ENCODE measurements at places on chromosomes 5 and 9.

GRCh38 chr5:136814619-136815378 is 449.5 kb upstream of the TRPC7 start:
- no peak for DNase-seq

GRCh38 chr9:125505988-125506438 is 201.0 kb downstream of the MAPKAP1 start:
- no peak for DNase-seq

- DNase-seq = no peak
These were observed 515.1 kb downstream of the DMAC1 start for GRCh38 chr9:7284517-7284916.

- DNase-seq = no peak
These were observed 82.0 kb upstream of the FSTL4 start for GRCh38 chr5:133694181-133694831.

- no peak for DNase-seq
These were observed 49.9 kb upstream of the GAS1 start for GRCh38 chr9:86997156-86997555.

DNA sequence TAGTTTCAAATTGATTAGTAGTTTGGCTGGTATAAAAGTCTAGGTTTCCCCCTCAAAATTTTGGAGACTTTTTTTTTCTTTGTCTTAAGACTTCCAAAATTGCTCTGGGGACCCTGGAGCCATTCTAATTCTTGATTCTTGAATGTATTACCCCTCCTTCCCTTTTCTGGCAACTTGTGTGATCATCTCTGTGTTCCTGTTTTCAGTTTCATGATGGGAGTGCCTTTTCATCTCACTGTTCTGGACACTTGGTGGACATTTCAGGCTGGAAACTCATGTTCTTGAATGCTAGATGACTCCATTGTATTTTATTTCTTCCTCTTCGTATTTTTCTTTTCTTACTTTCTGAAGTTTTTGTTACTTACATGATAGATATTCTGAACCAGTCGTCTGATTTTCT is 57.3 kb upstream of the LRRC70 start:
- DNase-seq = no peak

DNA sequence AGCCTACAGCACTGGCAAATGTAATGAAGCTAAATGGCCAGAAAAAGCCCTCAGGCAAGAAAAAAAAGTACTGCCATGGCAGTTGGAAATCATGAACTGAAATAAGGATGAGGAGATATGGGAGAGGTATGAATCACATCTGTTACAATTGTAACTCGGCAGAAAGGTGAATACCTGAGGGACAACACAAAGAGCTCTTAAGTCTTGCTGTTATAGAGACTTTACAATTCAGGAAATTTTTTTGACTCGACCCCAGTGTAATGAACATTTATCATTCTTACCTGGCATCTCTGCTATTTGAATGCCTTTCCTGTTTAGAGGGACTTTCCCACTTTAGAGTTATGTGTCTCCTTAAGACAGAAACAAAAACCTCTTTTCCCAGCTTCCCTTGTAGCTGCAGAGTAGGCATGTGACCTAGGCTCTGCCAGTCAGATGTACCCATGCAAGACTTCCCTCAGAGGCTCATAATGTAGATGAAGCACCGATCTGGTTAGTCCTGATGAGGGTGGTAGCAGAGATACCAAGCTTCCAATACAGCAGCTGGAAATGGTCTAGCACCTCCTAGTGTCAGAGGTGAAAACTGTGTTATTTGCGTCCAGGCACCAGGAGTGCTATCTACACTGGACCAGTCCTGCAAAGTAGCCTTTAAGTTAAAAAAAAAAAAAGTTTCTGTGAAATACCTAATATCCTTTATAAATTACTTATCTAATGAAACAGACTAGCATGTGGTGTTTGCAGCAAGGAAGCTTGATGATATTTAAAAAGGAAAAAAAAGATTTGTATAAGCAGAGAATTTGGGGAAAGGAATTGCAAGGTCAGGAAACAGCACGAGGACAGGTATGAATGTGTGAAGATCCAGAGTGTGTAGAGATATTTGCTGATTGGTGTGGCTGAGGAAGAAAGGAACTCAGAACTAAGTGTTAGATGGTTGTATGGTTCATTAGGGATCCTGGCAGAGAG is 146.9 kb upstream of the SLC1A3 start:
- DNase-seq = no peak

DNA sequence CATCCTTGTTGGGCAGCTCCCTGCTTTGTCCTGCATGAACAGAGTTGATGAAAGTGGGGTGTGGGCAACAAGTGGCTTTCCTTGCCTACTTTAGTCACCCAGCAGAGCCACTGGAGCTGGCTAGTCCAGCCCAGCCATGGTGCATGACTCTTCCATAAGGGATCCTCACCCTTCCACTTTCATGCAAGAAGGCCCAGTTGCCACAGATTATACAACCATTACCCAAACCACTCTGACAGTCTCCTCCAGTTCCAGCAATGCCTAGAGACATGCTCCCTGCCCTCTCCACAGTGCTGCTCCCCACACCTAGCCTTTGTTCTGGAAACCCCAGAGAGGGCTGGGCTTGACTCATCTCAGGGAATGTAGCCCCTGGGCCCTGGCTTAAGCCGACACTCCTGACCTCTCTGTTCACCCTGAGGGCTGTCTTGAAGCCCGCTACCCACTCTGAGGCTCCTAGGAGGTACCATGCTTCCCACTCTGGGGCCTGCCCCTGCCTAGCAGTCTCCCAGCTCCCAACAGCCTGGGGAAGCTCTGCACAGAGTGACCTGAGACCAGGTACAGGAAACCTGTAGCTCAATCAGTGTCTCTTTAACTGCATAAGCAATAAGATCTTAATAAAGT is 3.9 kb downstream of the SLC35A4 start:
- DNase-seq = no peak

DNA sequence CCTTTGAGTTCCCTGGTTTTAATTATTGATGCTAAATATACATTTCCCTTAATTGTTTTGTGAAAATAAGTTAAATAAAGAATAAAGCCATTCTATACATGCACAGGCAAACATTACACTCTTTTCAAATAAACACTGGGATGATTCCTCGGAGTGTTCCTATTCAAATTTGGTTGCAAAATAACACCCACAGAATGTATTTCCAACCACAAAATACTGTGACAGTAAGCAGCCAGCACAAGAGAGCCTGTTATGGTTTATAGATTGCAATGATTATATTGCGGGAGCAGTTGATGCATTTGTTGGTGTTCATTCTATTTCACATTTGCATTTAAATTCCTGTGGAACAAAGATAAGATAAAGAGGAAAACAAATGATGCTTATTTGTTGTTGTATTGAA is 632.6 kb upstream of the WWC1 start:
- no peak for DNase-seq

DNA sequence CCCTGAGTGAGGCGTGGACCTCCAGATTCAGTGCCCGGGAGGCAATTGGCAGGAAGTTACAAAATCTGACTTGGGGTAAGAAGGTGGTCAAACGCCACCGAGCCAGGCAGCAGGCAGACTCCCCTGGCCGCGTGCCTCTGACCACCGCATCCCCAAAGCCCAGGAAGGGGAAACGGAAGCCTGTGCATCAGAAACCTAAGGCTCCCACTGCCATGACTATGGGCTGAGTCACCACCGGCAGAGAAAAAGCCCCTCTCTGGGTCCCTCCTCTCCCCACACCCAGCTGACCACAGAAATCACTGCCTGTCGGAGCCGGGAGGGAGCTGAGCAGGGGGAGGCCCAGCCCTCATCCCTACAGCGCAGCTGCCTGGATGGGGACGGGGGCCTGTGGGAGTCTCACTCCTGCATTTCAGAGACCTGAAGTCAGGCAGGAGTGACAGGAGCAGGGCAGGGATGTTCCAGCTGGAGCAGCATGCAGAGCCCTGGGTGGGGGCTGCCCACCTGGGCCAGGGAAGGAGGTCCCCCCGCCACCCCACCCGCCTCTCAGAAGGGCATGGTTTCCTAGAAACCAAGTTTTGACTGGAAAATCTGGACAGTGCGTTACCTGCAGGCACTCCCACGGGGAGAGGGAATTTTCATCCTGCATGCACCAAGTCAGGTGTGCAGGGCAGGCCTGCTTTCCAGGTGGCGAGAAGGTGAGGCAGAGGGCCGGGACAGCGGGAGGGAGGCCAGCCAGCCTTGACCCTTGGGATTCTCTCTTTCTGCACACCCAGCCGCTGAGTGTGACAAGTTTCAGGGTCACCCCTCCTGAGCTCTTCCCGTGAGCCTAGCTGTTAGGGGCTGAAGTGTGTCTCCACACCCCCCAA is 68.2 kb downstream of the LRSAM1 start:
- DNase-seq = no peak

DNA sequence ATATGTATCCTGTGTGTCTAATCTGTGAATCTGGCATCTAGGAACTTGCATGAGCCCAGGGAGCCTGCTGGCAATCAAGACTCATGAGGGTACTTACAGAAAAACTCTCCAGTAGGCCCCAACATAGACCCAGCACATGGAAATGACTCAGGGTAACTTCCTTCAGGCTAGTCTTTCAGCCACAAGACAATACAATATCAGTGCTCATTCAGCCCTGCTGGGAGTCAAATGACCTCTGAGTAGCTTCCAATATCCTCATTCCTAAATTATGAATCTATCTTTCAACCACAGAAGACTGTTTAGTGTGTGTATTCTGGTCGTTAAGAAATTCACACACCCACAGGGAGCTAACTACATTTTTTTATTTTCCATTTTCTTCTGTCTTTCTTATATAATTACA is 1273.0 kb downstream of the EFNA5 start:
- no peak for DNase-seq

DNA sequence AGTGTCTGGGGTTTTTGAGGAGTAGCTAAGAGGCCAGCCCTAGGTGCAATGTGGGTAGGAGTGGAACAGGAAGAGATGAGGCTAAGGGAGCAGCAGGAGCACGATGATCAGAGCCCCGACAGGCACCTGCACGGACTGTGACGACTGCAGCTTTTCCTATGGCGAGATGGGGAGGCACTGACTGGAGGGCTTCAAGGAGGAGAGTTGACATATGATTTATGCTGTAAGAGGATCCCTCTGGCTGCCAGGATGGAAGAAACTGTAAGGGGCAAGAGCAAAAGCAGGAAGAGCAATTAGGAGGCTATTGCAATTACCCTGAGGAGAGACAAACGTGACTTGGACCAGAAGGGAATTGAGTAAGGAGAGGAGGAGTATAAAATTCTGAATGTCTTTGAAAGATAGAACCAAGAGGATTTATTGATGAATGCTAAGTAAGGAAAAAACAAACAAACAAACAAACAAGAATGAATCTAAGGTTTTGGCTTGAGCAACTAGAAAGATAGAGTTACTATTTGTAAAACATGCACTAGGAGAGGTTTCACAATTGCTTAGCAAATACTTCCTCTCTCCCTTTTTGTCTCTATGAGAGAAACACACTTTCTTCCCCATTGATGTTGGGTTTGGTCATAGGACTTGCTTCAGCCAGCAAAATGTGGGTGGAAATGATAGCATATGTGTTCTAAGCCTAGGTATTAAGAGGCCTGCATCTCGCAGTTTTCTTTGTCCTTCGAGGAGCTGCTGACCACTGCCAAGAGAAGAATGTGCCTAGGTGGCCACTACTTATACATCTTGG is 32.9 kb downstream of the TRPC7 start:
- peak; percentile 51 for DNase-seq

DNA sequence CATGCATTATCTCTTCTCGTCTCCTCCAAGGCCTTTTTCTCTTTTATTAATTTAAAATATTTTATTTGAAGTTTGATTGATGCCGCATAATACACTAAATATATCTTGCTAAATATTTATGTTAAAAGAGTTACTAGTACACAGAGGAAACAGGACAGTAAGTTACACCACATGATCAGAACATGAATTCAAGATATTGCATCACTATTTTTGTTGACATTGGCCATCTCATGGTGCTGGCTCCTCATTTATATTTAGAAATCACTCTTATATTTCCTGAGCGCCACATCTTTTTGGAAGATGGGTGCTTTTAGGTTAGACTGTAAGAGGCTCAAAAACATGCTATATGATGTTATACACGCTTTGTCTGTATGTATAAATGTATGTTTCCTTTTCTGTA is 23.0 kb downstream of the SPEF2 start:
- no peak for DNase-seq

DNA sequence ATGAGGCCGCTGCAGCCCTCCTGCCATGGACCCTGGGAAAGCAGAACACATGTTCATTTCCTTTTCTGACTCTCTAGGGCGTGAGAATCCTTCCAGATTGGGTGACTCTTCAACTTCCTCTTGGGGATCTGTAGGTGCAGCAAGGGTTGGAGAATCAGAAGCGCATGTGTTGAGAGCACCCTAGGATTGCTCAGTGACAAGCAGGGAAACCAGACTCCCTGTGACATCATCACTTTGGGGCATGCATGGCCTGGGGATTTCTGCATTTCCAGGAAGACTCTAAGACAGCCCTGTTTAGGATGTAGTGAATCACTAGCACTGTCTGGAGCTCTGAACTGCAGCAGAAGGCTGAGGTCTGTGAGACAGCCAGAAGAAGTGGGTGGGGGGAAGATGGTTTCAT is 15.1 kb upstream of the LCP2 start:
- no peak for DNase-seq

DNA sequence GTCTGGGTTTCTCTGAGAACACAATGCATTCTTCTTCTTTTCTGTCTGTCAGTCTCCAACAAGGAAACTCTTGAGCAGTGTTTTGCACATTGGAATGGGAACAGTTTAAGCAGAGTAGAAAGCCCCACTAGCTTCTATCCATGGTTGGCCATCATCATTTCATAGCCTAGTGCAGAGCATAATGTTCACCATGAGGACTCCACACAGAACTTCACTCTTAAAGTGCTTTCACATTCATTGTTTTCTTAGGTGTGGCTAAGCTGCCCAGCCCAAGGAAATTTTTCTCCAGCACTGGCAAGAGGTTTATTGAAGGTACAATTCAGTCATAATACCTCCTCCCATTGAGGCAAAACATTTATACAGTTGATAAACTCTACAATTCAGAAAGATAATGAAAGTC is 503.0 kb upstream of the CD180 start:
- no peak for DNase-seq

GRCh38 chr5:102380174-102380573 is 84.1 kb upstream of the SLCO4C1 start:
- DNase-seq = no peak

DNA sequence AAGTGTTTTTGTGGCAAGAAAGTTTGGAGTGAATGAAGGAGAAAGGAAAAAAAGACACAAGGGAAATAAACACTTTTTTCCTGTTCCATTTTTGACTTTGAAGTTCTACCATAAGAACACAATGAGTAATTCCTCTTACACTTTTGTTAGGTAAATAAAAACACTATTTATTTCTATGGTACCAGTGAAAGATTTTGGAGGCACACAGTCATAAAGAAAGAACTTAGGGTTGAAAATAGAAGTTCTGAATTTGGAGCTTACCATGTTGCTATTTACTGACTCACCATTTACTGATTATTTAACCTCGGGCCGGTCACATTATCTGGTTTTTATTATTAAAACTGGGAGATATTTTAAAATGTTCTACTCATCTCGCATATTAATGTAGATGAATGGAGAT is 367.8 kb downstream of the TLE1 start:
- no peak for DNase-seq

GRCh38 chr5:179154346-179154990 is 94.3 kb downstream of the ZNF354C start:
- DNase-seq = no peak

- DNase-seq = no peak
These were observed 82.6 kb upstream of the GAS1 start for GRCh38 chr9:87029905-87030304.

Data from NCI-H510A treated with DMSO at 0.1 percent for 48 hours (cell line).